Choroid plexus epithelial cell (primary cell): ENCODE measurements at places on chromosomes 5 and 9.

DNA sequence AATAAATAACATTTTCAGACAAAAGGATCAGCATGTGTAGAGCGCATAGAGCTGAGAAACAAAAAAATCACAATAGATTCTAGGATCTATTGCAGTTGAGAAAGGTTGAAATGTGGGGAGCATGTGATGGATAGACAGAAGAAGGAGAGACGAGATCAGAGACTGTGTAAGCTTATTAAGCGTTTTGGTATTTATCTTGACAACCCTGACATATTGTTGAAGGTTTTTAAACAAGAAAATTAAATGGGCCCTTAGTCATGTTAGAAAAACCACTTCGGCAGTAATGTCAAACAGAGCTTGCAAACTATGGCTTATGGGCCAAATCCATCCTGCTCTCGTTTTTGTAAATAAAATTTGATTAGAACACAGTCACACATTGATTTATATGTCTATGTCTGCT lies 200.5 kb upstream of the KLF4 start:
- DNase-seq: no peak

GRCh38 chr5:67728326-67728890 lies 487.1 kb upstream of the PIK3R1 start:
- no peak for DNase-seq

DNA sequence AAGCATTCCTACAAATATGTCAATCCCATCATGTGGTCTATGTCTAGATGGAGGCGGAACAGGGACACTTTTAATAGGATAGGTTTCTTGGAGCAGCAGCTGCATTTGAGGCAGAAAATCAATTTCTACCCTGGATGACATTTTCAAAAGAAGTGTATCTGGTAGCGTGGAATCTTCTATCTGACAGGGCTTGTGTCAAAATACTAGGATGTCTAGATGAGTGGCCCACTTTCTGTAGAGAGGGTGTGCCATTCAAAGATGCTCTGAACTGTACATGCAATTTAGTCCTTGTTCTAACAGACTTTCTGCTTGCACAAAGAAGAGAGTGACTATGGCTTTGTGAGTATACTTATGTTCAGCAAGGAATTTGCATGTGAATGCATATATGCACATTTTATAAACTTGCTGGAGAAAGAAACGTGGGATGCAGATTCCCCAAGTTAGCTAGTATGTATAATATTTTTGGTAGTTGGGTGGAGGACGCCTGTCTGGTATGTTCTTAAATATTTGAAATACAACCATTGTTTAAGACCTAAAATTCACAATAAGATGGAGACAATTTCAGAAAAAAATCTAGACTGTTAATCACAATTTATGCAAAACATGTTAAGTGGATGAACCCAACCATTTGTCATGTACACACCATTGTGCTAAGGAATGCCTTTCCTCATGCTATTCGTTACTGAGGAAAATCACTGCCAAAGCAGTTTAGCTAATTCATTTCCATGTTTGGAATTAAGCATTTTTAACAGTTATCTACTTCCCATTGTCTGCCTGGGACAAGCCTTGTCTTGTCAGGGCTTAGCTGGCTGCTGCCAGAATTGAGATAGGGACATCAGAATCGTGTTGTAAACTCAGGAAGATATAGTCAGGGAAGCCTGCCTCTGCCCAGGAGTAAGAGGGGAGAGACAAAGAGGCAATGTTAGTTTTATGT lies 129.1 kb upstream of the MEF2C start:
- DNase-seq: no peak

DNA sequence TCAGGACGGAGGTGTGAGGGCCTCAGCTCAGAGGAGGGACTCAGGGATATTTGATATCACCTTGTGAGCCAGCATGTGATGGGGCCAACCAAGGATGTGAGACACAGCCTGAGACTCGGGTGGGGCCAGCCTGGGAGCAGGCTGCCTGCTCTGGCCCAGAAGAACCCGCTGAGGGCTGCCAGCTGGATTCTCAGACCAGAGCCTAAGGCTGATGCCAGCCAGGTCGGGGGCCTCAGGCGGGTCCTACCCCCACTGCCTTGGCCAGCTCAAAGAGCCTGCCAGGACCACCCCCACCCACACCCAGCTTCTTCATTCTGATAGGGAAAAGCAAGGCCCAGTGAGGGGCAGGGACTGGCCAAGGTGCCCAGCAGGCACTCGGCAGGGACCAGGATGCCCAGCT lies 20.3 kb upstream of the DUSP1 start:
- no peak for DNase-seq

DNA sequence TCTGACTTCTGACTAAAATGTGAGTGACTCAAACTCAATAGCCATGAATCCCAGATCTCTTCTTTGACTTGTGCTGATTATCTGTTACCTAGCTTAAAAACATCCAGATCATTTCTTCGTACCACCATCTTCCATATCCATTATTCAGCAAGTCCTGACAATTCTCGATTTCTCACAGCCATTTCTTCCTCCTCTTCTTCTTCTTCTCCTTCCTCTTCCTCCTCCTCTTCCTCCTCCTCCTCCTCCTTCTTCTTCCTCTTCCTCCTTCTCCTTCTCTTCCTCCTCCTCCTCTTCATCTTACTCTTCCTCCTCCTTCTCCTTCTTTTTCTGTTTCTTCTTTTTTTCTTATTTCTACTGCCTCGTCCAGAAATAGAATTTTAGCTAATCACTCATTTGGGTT lies 77.0 kb upstream of the MAP1B start:
- DNase-seq: no peak

DNA sequence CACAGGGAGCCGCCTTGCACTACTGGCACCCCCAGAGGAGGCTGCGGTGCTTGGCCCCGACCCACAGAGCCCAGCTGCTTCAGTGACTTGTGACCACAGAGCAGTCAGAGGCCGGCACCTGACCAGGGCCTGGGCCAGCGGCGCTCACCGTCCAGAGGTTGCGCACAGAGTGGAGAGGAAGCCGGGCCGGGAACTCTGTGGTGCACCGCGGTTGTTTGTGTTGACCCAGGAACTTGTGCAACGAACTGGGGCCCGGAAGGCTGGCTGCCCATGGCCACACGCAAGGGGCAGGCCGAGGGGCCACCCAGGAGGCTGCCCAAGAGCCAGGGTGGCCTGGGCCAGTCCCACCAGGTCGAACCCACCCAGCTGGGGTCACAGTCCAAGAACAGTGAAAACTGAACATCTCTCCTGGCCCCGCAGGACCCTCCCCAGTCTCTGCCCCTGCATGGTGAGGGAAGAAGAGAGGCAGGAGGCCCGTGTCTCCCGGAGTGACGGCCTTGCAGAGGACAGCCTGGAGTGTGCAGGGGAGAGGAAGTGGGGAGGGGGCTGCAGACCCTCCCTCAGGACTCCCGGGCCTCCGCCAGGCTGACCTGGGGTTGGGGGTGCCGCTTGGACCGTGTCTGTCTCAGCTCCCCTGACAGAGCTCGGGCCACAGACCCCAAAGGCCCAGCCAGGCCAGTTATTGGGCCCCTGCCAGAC lies 42.8 kb upstream of the EGFL7 start:
- peak; percentile 89 for DNase-seq

- no peak for DNase-seq
Measured at GRCh38 chr5:144177548-144177947, 6.9 kb downstream of the KCTD16 start.

GRCh38 chr5:139369181-139369580 lies 13.9 kb downstream of the SLC23A1 start:
- DNase-seq: peak; percentile 87

DNA sequence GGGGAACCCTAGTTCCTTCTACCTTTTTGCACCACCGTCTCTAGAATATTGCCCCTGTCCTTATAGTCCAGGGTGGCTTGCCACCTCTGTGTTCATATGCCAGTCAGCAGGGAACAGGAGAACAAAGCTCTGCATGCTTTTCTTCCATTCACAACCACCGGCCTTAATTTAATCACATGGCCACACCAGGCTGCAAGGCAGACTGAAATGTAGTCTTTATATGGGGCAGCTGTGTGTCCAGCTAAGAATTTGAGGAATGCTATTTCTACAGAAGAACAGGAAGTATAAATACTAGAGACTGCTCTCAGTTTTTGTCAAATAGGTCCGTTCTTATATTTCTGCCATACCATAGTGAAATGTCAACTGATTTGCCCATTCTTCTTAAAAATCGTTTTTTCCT lies 5.8 kb downstream of the C5orf22 start:
- peak; percentile 83 for DNase-seq

DNA sequence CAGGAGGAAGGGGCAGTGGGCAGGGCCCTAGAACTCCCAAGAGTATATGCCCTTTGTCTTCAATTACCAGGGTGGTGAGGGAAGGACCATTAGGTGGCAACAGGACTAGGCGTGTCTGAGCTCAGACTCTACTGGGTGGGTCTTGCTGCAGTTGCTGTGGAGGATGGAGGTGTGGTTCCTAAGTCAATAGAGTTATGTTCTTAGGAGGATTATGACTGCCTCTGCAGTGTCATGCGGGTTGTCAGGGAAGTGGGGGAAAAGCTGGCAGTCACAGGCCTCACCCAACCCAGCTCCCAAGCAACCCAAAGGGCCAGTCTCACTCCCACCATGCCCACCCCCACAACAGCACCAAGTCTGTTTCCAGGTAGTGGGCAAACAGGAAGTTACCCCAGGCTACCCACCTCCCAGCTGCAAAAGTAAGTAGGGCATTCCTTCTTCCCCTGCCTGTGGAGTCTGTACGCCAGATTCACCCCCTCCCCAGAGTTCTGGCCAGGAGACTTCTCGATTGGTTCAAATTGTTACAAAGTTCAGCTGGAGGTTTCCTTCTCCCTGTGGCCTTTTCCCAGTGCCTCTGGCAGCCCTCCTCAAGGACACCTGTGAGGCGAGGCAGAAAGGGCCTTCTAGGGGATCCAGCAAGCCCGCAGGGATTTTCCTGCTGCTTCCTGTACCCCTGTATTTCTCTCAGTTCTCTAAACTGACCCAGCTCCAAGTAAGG lies 145.3 kb downstream of the HINT1 start:
- no peak for DNase-seq

- no peak for DNase-seq
Measured at GRCh38 chr5:6193310-6193709, 185.0 kb downstream of the MED10 start.

DNA sequence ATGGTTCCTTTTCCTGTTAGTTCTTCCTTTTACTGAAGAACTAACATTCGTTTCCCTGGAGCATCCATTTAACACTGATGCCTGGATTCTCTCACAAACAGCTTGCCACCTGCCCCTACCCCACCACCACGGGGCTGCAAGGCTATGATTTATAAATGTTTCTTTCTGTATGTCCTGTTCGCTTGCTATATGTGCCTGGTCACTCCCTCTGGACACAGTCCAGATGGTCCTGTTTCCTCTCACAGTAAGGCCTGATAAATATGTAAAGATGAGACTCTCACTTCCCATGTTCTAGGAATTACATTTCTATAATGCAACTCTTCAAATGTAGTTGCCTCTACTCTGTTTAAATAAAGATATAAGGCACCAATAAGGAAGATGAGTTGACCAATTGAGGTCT lies 146.4 kb upstream of the SHB start:
- DNase-seq: no peak

DNA sequence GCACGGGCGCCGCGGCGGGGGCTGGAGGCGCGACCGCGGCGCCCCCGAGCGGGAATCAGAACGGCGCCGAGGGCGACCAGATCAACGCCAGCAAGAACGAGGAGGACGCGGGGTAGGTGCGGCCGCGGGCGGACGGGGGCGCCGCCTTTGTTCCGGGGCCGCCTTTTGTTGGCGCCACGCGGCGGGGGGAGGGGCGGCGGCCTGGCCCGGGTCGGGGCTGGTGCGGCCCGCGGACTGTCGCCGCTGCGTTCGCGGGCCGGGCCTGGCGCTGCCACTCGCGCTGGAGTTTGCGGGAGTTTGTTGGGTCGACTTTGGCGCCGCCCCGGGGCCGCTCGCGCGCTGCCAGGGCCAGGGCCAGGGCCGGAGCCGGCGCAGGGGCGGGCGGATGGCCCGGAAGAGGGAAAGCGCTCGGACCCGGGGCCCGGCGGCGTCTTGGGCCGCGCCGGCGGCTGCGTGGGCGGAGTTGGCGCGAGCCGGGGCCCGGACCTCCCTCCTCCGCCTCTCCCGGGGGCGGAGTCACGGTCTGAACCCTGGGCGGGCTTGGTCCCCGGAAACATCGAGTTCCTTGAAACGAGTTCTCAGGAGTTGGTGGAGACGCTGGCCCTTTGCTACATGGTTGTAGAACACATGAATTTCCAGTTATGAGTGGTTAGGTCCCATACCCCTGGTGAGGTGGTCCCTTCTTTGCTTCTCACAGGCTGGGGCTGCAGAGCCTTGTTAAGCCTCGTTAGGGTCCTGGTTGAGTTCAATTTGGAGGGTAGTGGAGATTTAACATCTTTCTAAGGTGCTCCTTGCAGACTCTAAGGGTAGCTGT lies 809 bp downstream of the HNRNPAB start:
- peak; percentile 81 for DNase-seq

- peak; percentile 99 for DNase-seq
Measured at GRCh38 chr5:68046445-68046844, 169.1 kb upstream of the PIK3R1 start.

- DNase-seq: no peak
Measured at GRCh38 chr9:34716711-34717110, 6.8 kb upstream of the CCL21 start.

GRCh38 chr9:78685471-78685870 lies 388.5 kb downstream of the PSAT1 start:
- DNase-seq: no peak

- no peak for DNase-seq
Measured at GRCh38 chr5:97499605-97500004, 316.6 kb upstream of the RIOK2 start.

DNA sequence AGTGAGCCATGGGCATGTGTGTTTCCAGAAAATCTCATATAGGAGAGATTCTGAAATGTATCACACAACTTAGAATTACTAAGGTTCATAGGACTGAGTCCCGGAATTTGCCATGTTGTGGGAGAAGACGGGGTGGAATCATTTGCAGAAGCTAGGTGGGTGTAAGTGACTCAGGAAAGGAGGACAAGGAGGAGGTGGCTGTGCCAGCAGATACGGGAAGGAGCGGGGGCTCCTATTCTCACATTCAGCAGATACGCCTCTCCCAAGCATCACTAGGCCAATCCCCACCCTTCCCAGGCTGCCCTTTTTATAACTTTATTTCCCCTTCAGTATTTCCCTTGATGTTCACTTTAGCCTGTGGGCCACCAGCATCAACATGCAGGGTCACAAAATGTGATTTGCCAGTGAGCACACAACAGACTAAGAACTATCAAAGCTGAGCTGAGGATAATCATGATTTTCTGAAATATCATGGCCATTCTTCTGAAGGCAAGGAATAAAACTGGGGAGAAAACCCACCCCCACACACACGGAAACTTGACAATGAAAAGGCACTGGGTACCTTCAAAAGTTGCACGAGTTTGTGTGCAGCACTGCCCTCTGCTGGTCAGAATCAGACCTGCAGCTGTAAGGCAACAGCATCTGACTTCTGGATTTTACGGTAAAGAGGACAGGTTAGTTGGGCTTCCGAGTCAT lies 133.2 kb downstream of the MTX3 start:
- peak; percentile 67 for DNase-seq

DNA sequence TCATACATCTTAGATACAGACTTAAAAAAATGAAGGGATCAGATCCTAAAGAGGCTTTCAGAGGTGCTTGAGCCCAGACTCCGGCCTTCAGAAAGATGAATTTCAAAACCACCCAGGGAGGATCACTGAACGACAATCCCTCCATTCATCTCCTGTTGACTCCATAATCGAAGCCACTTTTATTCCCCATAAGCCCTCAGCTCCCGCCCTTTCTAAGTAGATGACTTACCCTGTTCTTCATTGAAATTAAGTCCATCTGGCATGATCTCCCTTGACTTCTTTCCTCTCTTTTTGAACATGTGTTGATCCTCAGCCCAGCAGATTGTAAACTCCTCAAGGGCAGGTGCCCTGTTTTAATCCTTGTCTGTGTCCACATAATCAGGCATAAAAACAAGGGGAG lies 50.8 kb upstream of the ASTN2 start:
- no peak for DNase-seq
